ENCODE measurements at places on chromosomes 2 and 18.
A peak's percentile ranks its signal among the peaks of the same experiment; 100 is the strongest.

DNA sequence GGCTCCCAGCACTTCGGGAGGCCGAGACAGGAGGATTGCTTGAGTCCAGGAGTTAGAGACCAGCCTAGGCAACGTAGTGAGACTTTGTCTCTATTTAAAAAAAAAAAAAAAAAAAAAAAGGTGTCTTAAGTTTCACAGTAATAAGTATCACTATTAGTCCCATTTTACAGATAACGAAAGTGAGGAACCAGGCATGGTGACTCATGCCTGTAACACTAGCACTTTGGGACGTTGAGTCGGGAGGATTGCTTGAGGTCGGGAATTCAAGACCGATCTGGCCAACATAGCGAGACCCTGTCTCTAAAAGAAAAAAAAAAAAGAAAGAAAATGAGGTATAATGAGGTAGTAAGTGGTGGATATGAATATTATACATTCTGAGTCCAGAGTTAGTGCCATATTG lies 2.5 kb downstream of the KCNJ13 start:
- DNase-seq: no peak

DNA sequence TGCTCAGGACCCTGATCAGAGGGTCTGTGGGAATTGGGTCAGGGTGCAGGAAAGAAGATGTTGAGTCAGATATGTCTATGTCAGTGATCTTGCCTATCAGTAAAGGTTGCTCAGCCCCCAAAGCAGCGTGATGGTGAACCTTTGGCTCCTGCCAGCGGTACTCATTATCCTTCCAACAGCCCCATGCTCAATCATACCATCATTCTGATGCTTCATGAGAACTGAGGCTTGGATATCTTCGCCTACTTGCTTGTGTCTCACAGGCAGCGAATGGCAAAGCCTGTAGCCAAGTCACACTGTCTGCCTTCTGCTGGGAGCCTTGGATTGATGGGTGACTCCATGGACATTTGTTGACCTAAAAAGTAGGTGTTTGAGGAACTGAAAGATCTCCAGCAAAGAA lies 19.0 kb upstream of the TMEM214 start:
- peak; percentile 46 for DNase-seq

DNA sequence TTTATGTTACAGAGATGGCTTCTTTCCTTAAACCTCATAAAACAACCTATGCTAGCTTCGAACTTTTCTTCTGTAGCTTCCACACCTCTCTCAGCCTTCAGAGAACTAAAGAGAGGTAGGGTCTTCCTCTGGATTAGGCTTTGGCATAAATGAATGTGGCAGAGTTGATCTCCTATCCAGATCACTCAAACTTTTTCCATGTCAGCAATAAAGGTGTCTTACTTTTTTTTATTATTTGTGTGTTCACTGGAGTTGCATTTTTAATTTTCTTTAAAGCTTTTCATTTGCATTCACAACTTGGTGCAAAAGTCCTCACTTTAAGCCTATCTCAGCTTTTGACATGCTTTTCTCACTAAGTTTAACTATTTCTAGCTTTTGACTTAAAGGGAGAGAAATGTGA lies 66.0 kb downstream of the LANCL1 start:
- DNase-seq: no peak

DNA sequence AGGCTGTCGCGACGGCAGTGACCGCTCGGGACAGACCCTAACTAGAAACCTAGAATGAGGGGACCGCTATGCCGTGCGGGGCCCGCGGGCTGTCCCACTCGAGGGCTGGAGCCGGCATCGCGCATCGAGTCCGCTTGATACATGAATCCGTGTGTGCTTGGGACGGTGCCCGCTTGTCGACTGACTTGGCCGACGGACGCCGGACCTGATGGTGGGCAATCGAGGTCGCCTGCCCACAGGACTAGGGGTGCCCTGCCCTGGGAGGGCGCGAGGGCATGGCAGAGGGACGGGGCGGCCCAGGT lies 749 bp upstream of the PTMA start:
- no peak for DNase-seq

DNA sequence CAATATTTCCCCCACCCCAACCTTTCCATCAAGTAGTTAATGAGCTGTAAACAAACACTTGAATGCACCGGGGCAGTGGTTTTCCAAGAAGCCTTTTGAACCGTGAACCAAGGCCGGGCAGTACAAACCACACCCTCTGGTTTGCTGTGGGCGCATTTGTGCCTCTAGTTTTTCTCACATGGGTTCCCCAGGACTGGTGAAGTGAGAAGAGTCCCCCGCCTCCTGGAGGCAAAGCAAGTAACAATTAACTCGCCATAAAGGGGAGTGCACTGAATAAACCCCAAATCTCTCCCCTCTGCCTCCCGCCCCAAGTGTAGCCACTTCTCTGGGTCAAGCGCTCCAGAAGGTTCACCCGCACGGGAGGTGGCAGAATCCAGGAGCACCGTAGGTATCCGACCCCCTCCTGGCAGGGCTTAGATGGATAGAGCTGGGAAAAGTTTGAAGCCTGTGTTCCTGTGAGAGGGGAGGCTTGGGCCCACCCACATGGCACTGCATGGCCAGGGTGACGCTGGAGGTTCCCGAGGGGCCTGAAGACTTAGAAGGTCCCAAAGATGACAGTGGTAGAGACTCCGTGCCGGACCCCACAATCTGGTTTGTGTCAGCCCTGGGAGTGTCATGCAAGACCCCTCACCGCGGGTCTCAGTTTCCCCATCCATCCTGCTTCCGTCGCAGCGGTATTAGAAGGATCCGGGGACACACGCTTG lies 182.2 kb downstream of the SMAD2 start:
- peak; percentile 46 for DNase-seq

DNA sequence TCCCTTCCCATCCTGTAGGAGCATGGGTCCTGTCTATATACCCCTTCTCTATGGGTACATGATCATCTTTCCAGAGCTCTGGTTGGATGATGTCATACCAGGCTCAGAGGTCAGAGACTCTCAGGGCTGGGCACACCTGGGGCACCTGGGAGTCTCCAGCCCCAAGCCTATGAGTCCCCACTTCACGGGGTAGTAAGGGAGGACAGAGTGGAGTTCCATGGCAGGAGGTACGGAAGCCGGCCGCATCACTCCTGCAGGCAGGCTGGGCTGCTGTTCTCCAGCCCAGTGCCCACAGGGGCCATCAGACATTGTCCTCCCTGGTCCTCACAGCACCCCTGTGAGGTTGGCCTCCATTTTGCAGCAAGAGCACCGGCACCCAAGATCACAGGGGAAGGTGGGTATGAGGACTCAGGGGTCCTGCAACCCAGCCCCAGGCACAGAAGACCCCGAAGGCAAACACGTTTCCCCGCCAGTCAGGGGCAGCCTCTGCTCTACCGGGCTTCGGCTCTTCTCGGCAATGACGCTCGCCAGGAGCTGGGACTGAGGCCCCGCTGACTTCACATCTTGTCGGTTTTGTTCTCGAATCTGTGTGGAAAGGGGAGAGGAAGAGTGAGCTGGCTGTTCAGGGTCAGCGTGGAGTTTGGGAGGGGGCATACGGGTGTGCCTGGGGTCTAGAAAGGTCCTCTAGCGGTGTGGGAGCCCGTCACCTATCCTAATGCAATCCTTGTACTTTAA lies 91.5 kb downstream of the ADD2 start:
- DNase-seq: peak; percentile 46

DNA sequence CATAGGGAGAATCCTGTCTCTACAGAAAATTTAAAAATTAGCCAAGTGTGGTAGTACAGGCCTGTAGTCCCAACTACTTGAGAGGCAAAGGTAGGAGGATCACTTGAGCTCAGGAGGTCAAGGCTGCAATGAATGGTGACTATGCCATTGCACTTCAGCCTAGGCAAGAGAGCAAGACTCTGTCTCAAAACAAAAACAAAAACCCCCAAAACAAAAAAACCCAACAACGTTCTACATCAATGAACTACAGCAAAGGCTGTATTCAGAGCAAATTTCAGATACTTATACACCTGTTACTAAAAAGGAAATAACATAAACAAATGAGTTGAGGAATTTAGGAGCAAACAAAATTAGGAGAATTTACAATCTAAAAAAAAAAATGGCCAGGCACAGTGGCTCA lies 22.6 kb downstream of the YES1 start:
- DNase-seq: no peak

DNA sequence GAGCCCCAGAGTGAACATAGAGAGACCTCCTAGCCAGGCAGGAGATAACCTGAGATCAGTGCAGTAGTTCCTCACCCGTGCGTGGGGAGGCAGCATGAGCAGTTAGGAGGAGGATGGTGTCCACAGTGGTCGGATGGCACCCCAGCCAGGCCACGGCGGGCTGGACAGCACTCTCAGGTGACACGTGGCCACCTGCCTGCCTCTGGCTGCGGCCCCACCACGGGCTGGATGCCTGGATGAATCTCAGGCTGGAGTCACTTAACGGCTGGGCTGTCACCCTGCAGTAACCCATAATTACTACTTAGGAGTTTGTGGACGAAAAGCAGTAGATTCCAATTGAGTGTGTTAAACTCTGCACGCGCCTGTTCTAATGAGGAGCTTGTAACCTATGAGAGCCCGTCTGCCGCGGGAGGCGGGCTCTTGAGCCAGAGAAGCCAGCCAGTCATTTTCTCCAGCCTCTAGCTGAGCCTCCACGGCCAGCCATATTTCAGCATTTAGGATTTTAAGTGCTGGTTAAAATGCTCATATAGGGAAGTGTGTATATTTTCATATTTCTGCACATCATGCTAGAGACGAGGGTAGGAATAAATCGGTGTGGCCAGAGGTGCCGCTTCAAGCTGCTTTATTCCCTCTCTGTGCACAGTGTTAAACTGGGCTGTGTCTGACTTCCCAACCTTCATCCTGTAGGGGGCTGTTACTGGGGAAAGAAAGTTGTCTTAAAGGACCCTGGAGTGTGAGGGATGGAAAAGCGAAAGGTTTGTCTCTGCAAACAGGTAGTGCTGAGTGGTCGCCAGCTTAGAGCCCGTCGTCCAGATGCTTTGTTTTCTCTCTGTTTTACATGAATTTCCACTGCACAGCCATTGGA lies 144.0 kb downstream of the GLI2 start:
- DNase-seq: no peak

DNA sequence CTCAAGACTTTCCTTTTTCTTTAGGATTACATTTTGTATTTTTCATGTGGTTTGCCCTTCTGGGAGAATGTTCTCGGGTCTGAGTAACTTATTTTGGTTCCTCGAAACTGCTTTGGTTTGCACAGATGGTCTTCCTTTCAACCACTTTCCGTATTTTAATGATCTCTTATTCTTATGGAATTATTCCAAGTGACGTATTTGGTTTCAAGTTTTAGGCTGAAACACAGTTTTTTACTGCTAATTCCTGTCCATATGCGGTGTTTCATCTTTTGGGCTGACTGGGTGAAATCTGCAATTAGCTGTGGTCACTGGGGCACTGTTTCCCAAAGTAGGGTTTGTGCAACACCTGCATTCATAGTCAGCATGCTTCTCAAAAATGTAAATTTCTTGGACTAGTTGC lies 122.7 kb downstream of the CAPN13 start:
- no peak for DNase-seq

- no peak for DNase-seq
Measured at GRCh38 chr2:69770193-69770702, 28.3 kb downstream of the ANXA4 start.

- DNase-seq: no peak
Measured at GRCh38 chr2:63225964-63226686, 175.5 kb downstream of the OTX1 start.

GRCh38 chr2:203809084-203809521 lies 58.5 kb upstream of the CTLA4 start:
- DNase-seq: no peak

DNA sequence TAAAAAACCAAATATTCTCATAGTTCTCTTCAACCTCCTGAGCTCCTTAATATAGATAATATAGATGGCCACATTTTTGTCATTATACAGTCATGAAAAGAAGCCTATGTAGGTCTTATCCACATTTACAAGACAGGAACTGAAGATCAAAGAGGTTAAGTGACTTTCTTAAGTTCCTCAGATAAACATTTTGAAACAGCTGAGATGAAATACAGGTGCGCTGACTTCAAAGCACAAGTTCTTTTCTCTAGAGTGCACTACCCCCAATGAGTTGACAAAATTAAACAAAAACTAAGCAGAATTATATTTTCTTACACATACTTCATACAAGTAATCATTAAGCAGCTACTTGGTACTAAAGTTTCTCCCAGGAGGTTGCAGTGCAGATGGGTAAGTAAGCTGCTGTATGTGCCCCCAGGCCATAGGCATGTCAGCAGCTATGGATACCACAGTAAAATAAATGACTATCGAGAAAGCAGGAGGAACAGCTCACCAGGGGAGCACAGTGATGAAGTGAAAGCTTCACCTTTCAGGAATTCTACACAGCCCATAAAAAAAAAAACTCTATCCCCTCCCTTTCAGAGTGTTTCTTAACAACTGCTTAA lies 199.8 kb downstream of the DPP10 start:
- DNase-seq: no peak

DNA sequence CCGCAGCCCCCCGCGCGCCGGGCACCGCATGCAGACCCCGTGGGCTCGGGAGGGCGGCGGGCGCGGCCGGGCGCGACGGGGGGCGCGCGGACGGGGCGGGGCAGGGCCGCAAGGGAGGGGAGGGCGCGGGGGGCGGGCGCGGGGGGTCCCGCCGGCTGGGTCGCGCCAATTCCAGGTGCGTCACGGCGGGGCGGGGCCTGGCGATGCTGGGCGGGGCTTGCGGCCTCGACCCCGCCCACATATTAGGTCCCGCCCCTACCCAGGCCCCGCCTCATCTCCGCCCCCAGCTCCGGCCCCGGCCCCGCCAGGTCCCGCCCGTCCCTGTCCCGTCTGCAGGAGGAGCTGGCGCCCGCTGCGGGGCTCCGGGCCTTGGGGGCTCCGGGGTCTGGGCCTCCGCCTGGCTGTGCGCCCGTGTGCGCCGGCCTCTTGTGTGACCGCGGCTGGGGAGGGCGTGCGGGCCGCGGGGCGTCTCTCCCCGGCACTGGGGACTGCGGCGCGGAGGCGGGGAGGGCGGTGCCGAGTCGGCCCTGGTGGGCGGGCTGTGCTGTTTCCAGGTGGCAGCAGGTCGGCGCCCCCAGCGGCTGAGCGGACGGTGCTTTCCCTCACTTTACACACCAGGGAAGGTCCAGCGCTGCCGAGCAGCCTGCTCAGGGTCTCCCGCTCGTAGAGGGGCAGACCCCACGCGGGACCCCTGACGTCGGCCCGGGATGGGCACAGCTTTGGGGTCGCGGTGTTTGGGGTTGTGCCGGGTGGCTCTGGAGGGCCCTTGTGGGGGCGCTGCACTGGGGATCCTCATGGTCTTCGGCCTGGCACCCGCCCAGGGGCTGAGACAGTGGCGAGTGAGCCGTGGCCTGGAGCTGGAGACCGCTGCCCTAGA lies 554 bp downstream of the ING5 start:
- DNase-seq: peak; percentile 95

DNA sequence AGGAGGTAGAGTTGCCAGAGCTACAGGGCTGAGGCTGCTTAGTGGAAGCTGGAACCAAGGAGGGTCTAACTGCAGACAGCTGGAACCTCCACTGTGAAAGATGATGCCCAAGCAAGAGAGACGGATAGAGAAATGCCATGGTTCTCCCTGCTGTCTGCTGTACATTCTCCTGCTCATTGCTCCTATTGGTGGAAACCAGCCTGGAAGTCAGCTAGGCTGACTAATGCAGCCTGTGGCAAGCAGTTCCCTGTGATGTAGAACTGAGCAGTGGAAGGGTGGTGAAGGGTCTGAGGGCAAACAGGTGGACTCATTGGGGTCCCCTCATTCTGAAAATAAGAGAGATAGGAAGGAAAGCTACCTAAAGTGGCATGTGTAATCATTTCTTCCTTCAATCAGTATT lies 563.6 kb downstream of the SLC4A3 start:
- DNase-seq: no peak

- DNase-seq: peak; percentile 58
Measured at GRCh38 chr2:239182981-239183791, 217.6 kb downstream of the HDAC4 start.

Data from cardiac septum (tissue), 1 donor.